ENCODE measurements at places on chromosomes 2 and 18.

- peak; percentile 74 for DNase-seq
Observed at GRCh38 chr2:174682007-174682577, 82.2 kb downstream of the CHRNA1 start.

- no peak for DNase-seq
Observed at GRCh38 chr2:68124321-68124720, 33.4 kb upstream of the PNO1 start.

DNA sequence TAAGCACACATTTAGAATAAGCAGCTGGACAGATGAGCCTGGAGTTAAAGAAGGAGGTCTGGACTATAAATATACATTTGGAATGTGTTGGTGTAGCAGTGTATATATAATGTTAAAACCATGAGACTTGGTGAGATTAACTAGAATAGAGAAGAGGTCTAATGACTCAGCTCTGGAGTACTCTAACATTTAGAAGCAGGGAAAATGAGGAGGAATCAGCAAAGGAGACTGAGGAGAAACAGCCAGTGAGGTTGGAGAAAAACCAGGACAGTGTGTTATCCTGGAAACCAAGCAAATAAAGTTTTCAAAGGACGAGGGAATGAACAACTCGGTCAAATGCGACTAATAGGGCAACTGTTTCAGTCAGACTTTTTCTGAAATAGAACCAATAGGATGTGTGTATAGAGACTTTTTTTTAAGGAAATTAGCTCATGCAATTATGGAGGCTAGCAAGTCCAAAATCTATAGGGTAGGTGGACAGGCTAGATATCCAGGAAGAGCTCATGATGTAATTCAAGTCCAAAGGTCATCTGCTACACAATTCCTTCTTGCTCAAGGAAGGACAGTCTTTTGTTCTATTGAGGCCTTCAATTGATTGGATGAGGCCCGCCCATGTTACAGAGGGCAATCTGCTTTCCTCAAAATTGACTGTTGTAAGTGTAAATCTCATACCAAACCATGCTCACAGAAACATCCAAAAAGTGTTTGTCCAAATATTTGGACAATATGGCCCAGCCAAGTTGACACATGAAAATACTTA, 10.8 kb upstream of the SESTD1 start:
- no peak for DNase-seq

GRCh38 chr2:101157272-101157671, 6.1 kb upstream of the TBC1D8 start:
- DNase-seq, result no peak

DNA sequence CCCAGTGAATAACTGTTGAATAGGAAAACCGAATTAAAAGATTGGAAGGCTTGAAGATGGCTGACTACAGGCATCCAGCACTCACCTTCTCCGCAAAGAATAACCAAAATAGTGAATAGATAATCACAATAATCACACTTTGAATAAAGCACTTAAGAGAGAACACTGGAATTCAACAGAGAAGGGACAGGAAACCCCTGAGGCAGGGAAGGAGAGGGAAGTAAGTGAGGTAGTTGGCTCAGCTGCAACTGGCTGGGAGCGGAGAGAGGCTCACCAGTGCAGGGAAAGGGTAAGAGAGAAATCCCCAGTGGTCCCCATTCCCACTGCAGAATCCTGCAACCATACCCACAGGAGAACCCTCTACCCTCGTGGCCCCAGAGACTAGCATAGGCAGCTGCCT, 246.6 kb upstream of the NCKAP5 start:
- no peak for DNase-seq

DNA sequence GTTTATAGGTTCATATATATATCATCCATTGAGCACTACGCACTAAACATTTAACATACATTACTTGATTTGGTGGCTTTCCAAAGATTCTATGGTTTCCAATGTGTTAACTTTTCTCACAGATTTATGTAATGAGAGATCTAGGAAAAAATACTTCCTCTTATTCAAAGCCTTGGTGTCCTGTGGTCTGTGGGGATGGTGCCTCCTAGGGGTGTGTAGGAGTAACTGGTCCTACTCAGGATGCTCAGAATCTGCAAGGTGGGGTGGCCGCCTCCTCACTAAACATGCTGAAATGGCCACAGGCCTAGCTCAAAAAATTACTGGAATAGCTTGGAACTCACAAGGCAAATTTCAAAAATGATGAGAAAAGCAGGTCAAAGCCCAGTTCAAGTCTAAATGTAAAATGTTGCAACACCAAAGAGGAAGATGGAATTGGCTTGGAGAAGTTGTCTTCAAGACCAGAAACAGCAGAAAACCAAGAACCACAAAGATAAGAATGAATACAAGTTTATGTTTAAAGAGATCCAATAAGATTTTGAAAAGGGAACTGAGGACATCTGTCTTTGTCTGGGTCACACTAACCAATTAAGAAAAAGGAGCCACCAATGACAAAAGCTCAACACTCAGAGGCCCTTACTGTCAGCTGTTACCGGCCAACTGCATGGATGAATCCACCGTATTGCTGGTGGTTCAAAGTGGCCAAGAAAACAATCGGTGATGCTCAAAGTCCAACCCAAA, 11.5 kb downstream of the GPR55 start:
- peak; percentile 35 for DNase-seq

- no peak for DNase-seq
Observed at GRCh38 chr2:108614659-108615058, 80.4 kb downstream of the LIMS1 start.
